ENCODE measurements at places on chromosomes 5 and 9. TPM values are rescaled to one million over a fixed set of nuclear protein-coding genes. Genes with fewer than 3 reads are reported as not detected.

Gene HSPA4
- total RNA-seq = 140 TPM

DNA sequence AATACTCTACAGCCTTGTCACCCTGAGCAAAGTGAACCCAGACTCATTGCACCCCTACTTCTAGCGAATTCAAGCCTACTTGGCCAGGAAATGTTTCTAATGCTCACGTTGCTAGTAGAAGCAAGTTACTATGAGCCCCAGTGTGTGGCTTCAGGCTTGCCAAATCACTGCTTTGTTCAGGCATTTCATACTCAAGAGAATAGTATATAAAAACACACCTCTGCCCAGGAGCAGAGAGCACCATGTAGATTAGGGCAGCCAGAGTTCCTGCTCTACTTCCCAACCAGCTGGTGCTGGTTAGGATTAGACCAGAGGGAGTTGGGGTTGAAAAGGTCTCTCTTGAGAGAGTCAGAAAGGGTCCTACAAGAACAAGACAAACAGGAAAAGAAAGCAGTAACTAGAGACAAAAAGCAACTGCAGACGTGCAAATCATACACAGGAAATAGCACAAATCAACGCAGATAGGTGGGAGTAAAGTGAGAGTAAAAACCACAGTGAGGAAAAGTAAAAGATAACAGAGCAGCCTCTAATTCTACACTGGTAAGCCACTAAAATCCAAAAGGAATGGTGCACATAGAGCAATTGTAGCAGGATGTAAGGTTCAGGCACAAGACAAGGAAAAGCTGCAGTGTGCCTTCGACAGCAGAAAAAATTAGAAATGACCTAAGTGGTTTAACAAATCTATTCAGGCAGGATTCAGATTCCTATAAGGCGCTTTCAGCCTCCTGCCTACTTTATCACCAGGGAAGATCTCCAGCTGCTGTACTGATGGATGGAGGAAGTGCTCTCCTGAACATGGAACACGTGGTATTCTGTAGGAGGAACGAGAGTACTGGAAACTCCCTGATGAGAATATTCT lies 49.6 kb upstream of the KIF2A start:
- no peak for DNase-seq

- DNase-seq = no peak
Observed at GRCh38 chr5:114207615-114208014, 154.3 kb upstream of the KCNN2 start.

Gene RECK
- 7.3 TPM for total RNA-seq

DNA sequence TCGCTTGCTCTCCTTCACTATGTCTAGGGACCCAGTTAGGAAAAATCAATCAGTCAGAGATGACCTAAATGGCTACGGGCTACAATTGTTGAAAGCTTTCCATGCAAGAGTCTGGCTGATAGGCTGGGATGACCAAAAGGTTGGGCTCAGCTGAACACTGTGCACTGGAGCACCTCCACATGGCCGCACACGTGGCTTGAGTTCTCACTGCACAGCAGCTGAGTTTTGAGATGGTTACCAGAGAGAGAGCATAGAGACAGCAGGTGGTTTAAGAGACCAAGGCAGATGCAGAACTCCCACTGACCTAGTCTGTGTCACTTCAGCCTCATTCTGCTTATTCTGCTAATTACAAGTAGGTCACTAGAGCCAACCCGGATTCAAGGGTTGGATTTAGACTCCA lies 2354.8 kb upstream of the C9orf72 start:
- DNase-seq = no peak

GRCh38 chr5:36392818-36393217 lies 91.1 kb upstream of the RANBP3L start:
- no peak for DNase-seq

GRCh38 chr9:131257266-131258025 lies 18.9 kb downstream of the FAM78A start:
- DNase-seq = peak; percentile 6

GRCh38 chr9:109440797-109441287 lies 57.3 kb downstream of the PTPN3 start:
- peak; percentile 68 for DNase-seq

Gene TSSK1B
- under 0.01 TPM for total RNA-seq

- DNase-seq = no peak
Observed at GRCh38 chr9:73270967-73271721, 119.5 kb downstream of the ANXA1 start.

DNA sequence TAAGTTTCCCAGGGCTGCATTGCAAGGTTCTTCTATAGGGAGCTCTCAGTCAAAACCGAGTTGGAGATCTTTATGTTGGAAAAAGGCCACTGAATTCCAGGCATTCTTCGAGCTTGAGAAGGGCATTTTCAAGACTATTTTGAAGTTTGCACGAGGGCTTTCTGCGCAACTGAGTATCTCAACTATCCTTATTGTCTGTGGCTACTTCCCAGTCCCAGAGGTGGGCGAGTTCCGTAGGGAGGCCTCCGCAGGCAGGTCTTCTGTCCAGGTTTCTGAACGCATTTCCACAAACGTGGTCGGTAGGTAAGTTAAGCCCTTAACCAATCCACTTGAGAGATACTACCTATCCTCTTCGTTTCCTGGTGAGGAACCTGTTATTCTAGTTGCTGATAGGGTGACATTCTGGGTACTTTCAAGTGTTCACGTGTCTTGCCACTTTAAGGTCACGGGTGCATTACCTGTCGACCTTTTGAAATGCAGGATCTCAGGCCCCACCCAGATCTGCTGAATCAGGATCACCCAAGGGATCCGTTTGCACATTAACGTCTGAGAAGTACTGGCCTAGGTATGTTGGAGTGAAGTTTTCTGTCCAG lies 51.4 kb upstream of the TJP2 start:
- no peak for DNase-seq

- DNase-seq = no peak
Observed at GRCh38 chr5:78041805-78042204, 252.7 kb downstream of the AP3B1 start.

DNA sequence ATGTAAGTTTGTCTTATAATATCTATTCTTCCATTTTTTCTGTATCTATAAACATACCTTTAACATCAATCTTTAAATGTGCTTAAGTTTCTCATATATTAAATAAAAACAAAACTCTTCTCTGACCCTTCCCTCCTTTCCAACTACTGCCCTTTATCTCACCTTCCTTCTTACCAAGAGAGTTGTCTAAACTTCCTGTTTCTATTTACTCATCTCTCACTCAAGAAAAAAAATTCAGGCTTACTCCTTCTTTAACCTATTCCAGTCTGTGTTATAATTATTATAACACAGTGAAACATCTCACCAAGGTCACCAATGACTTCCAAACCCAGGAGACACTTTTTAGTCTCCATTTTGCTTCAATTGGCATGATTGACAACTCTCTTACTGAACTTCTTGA lies 140.9 kb downstream of the CCDC171 start:
- DNase-seq = no peak

DNA sequence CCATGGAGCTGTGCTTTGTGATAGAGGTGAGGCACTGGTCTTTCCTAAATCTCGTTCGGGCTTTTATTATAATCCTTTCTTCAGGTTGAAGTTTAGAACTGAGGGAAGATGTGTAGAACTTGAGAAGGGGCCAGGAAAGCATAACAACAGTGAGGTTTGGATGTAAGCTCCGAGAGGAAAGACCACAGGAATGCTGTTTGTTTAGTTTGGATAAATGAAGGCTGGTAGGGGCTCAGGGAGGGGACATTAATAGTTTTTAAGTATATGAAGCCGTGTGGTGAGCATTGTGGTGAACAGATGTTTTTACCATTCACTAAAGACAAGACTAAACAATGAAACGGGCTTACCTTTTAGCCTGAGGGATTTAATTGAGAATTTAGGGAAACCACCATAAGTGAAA lies 130.8 kb downstream of the ARHGAP26 start:
- DNase-seq = no peak

GRCh38 chr9:109193974-109194556 lies 27.0 kb upstream of the FRRS1L start:
- DNase-seq = no peak

GRCh38 chr5:12661617-12662370 lies 757.5 kb upstream of the CTNND2 start:
- DNase-seq = no peak

DNA sequence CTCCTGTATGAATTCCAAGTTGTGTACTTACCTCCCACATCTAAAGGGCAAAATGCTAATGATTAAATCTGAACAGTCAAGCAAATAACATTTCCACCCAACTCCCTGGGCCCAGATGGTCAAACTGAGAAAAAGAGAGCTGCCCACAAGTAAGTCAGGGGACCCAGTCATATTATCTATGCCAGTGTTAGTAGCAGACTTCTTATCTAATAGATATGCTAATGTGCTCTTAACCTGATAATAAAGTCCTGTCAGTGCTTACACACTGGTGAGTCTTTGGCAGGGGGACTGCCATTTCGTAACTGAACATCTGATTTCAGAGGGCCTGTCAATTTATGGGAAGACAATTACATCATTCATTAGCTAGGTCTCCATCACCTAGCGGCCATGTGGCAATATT lies 292.3 kb upstream of the WWC1 start:
- no peak for DNase-seq

DNA sequence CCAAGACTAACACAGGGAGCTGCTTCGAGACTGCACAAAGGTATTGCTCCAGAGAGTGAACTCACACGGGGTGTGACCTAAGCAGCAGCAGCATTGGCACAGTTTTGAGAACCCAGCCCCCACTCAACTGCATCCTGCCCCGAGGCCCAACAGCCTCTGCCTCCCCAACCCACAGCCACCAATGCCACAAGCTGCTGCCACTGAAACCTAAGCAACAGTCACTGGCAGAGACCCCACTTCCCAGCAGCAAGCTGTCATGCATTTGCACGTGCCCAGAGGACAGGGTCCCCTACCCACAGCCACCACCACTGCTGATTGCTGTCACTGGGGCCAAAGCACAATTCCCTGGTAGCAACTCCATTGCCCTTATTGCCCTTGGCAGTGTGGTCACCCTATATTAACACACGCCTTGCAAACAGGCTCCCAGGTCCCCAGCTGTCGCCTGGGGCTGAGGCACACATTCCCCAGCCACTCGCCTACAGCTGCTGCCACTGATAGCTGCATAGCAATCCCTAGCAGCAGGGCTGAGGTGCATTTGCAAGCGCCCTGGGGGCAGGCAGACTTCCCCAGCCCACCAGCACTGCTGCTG lies 141.0 kb downstream of the AGTPBP1 start:
- DNase-seq = no peak

Gene F2RL1
- total RNA-seq = 1.2 TPM

Gene TNC
- total RNA-seq = 39.9 TPM

DNA sequence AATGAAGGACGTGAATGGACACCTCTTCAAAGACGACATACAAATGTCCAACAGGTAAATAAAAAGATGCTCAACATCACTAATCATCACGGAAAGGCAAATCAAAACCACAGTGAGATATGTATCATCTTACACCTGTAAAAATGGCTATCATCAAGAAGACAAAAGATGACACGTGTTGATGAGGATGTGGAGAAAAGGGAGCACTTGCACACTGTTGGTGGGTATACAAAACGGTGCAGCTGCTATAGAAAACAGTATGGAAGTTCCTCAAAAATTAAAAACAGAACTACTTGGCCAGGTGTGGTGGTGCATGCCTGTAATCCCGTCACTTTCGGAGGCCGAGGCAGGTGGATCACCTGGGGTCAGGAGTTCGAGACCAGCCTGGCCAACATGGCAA lies 47.9 kb downstream of the STK10 start:
- no peak for DNase-seq

DNA sequence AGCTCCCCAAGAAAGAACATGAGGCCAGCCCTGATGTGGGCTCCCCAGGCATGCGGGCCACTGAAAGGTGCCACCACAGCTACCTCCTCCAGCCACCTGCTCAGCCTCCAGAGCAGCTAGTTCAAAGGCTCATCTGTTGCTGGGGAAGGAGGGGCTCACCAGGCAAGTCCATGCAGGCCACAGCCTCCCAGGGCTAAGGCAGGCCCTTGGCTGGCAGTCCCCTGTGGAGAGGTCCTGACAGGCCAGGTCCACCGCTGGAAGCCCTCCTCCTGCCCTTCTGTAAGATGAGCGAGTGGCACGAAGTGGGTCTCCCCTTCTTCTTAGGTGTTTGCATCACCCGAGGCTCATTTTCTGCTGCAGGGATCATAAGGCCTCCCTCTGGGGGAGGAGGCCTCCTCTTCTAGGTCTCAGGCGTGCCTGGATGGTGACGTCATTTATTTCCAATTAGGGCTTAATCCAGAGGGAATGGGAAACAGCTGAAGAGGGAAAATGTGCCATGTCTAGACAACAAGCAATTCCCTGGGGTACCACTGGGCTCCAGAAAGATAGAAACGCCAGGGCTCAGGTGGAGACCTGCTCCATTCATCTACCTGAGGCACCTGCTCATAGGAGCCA lies 91.6 kb downstream of the CFAP90 start:
- DNase-seq = no peak

GRCh38 chr9:125763394-125763801 lies 16.2 kb downstream of the PBX3 start:
- no peak for DNase-seq

DNA sequence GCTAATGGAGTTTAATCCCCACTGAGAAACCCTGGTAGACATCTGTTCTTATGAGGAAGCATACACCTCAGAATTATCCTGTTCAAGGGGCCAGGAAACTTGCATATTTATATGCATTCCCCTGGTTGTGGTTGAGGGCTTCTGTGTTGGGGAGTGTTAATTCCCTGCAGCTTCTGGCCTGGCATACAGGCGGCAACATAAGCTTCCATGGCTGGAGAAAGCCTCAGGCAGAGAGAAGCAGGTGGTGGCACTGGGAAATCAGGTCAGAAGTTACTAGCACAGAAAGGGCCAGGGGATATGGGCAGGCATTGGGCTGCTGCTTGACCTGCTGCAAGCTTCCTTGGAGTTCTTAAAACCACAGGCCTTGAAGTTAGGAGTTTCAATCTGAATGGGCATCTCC lies 166.1 kb upstream of the SEMA6A start:
- DNase-seq = no peak

Gene COL23A1
- total RNA-seq = 0.82 TPM

Gene NR5A1
- total RNA-seq = not detected

Gene PFN3
- 0.82 TPM for total RNA-seq

GRCh38 chr9:122033775-122034373 lies 59.2 kb downstream of the TTLL11 start:
- DNase-seq = no peak

GRCh38 chr5:147918899-147919298 lies 12.6 kb upstream of the C5orf46 start:
- DNase-seq = no peak

- no peak for DNase-seq
Observed at GRCh38 chr9:109967651-109968642, 187.9 kb downstream of the PALM2AKAP2 start.

- no peak for DNase-seq
Observed at GRCh38 chr5:80122579-80122978, 87.4 kb downstream of the THBS4 start.

- DNase-seq = no peak
Observed at GRCh38 chr9:30932226-30932625, 1452.2 kb upstream of the ACO1 start.

Gene SLC36A3
- not detected for total RNA-seq

DNA sequence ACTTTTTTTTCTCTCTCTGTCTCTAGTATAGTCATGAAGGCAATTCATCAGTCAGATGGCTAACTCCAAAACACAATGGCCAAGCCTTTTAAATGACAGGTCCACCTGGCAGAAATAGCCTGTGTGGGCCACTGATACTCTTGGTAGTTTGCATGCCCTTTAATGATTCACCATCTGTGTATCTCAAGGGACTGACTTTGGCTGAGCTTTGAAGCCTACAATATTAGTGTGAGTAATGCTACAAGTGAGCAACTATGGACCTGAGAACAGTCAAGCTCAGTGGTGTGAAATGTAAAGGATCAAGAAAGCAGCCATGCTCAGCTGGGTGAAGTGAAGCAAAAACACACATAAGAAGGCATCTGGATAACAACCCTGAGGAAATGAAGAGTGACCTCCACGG lies 506.9 kb downstream of the TLE1 start:
- no peak for DNase-seq

Gene GLRA1
- total RNA-seq = under 0.01 TPM
